Activated effector memory CD4-positive, alpha-beta T cell treated with anti-CD3 and anti-CD28 coated beads, Interleukin-2, amount 50 U/mL, for 16 hours (primary cell): ENCODE measurements at places on chromosomes 3 and 15.

DNA sequence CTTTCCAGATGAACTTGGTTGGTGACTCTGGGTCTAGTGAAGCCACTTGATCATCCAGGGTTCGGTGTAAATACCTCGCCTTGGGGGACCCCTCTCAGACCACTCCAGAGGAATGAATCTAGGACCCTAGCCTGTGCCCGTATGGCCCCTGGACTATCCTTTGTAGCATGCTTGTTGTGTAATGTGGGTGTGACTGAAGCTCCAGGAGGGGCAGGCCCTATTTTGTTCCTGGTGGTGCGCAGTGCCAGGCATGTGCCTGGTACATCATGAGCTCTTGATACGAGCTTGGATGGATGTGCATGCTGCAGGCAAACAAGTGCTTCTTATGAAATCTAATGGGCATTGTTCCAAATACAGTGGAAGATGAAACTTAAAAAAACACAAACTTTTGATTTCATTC, 82.8 kb downstream of the EBLN2 start:
- no peak for DNase-seq

DNA sequence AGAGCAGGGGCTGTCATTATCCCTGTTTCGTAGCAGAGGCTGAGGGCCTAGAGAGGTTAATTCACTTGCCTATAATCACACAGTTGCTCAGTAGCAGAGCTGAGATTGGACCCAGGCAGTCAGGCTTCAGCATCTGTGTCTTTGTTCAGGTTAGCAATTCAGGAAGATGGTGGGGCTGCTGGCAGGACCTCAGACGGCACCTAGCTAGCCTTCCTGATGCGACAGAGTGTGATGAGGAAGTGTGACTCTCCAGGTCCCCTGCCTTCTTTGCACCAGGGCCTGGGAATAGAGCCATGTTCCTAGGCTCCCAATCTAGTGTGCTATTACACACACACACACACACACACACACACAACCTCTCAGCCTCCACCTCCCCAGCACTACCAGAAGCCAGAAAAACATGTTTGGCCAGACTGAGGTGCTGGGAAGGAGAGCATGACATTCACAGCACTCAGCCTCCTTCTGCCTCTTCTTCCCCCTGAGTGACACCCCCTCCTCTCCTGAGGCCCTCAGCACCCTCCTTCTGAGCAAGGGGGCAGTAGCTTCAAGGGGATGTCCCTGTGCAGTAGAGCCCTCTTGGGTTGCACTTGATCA, 88.9 kb downstream of the TLE3 start:
- DNase-seq: no peak

DNA sequence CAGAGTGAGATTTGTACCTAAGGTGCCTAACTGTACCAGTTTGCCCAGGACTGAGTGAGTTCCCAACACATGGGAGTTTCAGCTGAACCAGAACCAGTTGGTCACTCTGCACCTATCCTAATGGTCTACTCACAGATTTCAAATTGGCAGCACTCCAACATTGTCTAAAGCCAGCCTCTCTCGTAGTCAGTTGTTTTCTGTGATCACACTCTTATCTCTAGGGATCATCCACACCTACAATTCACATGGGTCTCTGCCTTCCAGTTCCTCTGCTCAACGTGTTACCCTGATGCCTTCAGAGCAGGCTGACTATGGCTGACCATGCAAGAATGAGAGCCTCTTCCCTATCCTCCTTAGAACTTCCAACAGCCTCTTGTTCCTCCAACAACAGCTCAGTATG, 624.8 kb downstream of the NTRK3 start:
- DNase-seq: no peak

GRCh38 chr3:157063926-157064325, 96.0 kb downstream of the CCNL1 start:
- DNase-seq: no peak

GRCh38 chr3:150216041-150216811, 191.9 kb upstream of the TSC22D2 start:
- no peak for DNase-seq

- no peak for DNase-seq
Observed at GRCh38 chr3:14279626-14280061, 101.0 kb downstream of the LSM3 start.

DNA sequence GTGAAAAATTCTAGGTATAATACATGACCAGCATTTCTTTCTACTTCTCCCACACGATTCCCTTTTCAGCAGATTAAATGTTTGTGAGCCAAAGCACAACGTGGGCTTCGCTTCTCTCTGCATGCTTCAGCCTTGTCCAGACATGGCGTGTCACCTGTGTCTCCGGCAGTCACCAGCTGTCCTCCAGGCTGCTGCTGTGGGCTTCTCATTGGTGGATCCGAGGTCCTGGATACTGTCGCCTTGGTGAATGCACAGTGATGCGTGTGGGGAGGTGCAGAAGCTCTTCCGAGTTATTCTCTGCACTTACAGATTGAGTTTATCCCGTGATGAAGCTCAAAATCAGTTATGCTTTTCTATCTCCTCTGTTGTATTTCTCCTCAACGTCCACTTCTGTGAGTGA, 23.0 kb upstream of the GOLGA8J start:
- DNase-seq: no peak

- DNase-seq: no peak
Observed at GRCh38 chr15:98898122-98898521, 109.5 kb downstream of the PGPEP1L start.

DNA sequence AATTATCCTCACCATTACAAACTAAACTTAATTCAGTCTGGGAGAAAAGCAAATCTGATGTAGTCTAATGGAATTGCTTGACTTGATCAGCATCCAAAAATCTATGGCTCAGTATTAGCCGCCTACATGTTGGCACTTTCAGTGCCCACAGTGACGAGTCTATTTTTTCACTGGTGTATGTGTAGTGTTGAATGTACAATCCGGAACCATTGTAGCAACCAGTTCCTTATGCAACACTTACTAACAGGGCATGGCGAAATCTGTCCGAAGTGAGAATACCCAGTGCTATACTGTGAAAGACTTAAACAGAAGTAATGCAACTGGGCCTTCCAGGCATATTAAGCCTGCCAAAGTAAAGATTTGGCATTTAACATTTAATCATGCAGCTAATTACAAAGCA, 18.6 kb downstream of the LRRN1 start:
- DNase-seq: no peak

DNA sequence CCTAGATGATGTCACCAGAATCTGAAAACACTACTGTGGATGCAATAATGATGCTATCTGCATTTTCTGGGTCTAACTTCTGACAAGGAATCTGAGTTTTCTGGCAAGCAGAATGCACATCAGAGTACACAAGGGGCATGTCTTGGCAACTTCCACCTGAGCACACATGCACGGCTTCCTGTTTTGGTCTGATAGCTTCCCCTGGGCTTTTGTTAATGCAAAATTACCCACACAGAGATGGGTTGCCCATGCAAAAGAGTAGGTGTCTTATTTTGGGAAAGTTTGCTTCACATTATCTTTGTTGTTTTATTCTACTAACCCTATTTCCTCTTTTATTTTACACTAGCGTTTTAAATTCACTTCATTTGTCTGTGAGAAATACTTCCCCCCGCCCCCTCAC, 74.2 kb upstream of the SATB1 start:
- no peak for DNase-seq

DNA sequence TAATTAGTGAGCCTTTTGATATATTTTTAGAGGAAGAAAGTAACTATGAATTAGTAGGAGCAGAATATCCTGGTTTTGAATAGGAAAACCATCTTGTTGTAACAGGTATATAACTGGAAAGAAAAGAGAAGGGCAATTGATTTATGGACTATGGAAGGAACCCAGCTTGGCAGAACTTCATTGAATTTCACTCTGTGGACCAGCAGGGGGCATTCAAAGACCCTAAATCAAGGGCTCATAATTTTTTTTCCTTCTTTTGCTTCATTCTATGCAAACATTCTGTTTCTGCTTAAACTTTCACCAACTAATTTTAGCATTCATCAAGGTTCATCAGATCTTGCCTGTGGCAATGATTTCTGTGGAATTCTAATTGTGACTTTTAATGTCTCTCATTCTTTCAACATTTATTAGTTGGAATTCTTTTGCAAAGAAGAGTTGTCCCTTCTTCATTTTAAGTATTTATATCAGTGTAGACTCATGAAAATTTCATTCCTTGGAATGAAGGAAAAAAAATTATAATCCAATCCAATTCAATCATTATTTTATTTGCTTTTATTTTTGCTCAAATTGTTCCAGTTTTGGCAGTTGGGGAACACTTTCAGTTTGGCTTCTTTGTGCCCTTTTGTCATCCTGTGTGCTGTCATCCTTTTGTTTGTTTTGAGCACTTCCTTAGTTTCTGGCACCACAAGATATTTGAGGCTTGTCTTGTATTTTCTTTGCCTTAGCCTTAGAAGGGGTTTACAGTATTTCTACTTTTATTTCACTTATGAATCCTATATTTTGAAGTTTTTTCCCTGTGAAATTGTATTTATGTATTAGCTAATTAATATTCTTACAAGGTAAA, 30.4 kb downstream of the NXPE3 start:
- DNase-seq: no peak

DNA sequence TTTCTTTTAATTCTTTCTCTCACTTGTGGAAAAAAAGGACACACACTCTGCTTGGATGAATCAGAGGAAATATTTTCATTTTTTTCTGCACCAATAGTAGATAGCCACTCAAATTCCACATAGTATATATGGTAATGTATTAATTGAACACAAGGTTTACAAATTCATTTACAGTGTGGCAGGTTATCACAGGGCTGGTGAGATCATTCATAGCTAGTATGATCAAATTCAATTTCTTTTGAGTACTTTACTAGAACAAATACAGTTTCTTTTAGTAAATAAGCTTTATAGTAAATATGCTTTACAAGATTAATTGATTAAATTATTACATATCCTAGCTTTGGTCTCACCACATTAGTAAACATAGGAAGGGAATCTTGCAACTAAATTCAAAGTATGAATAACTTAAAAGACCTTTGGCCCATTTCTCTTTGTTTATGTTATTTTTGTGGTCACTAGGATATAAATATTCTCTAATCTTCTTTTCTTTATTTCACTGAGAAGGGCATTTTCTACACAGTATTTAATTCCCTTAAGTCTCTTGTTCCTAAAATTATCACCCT, 40.1 kb upstream of the PARP14 start:
- DNase-seq: no peak

- DNase-seq: no peak
Observed at GRCh38 chr3:8764528-8764927, 4.9 kb downstream of the OXTR start.

GRCh38 chr3:144516026-144516425, 544.4 kb downstream of the DIPK2A start:
- no peak for DNase-seq

DNA sequence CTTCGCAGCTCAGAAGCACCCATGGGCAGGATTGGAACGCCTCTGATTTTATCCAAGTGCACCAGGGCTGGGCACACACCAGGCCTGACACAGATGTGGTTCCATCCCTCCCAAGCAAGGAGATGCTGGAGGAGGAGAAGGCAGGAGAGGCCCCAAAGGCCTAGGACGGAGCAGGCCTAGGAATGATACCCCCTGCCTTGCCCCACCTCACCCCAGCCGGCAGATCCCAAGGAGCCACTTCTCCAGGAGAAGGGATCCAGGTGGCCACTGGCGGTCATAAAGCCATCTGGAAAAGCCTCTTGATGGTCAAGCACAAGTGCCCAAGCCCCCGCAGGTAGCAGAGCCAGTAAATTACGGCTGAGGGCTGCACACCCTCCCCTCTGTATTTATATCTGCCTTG, 211.8 kb downstream of the TBC1D2B start:
- peak; percentile 44 for DNase-seq

DNA sequence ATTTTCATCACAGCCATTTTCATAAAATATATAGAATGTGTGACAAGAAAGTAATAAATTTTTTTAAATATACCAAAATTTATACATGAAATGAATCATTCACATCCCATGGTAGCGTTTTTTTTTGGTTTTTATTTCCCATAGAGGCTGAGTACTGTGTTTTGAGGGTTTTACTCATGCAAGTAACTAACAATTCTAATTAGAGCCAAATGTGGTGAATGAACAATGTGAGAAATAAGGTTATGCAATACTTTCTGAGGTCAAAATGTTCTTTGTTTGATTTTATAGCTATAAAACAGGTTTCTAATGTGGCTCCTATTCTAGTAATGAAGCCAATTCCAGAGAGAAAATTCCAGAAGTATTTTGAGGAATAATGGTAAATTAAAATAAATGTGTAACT, 386.8 kb downstream of the TBC1D5 start:
- DNase-seq: no peak

GRCh38 chr15:48318131-48318530, 13.1 kb upstream of the DUT start:
- no peak for DNase-seq

DNA sequence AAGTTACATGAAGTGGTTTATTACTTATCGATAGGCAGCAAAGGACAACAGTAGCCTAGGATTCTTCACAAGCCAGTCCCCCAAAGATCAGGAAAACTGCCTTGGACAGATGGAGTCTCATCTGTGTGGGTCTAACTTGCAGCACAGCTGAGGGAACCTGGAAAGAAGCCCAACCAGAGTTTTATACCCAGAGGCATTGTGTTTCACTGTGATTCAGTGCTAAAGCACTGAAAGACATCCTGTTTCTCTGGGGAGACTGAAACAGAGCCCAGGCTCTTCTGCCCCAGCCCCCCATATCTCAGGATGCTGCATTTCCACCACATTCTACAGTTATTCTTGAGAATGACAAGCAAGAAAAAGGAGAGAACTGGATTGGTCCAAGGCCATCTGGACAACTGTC, 48.2 kb upstream of the PYDC2 start:
- DNase-seq: no peak

DNA sequence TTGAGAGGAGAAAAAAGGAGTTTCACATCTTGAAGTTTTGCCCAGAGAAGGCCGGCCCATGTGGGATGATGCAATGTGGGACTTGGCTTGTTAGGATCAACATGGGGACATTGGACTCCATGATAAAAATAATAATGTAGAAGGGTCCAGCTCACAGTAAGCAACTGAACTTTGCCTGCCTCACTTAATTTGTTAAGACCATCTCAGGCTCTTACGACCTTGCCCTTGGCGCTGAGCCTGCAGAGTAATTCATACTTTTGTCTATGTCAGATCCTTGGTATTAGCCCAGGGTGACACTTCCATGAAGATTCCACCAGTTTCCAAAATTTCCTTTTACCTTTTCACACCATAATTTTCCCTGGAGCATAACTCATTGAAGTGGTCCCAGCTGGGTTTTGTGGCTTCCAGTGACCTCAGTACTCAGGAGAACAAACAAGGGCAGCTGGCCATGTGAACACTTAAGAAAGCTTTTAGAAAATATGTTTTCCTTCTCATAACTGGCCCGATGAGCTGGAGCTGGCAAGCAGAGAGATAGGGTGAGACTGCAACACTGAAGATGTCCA, 315.4 kb upstream of the RASGRP1 start:
- no peak for DNase-seq

DNA sequence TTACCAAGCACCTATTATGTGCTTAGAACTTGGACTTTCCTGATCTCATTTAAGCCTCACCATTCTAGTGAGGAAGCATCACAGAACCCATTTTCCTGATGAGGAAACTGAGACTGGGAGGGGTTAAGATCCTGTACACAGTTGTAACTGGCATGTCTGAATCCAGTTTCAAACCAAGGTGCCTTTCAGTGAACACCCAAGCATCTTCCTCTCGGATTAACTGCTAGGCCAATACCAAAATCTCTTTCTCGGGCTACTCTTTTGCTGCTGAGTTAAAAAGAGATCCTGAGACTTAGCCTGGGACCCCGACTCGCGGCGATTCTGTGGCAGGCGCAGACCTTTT, 578 bp upstream of the CEMIP start:
- no peak for DNase-seq

GRCh38 chr3:175546115-175546514, 687.0 kb downstream of the NAALADL2 start:
- DNase-seq: no peak

- DNase-seq: no peak
Observed at GRCh38 chr15:41115161-41115651, 874 bp downstream of the INO80 start.
